ENCODE measurements at places on chromosomes 11 and 22.

- DNase-seq: no peak
Measured at GRCh38 chr22:37121887-37122591, 12.5 kb upstream of the TMPRSS6 start.

DNA sequence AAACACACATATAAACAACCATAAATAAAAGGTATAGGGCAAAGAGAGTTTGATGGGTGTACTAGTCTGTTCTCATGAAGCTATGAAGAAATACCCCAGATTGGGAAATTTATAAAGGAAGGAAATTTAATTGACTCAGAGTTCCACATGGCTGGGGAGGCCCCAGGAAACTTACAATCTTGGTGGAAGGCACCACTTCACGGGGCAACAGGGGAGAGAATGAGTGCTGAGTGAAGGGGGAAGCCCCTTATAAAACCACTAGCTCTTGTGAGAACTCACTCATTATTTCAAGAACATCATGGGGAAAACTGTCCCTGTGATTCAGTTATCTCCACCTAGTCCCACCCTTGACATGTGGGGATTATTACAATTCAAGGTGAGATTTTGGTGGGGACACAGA is 385.9 kb upstream of the ANO5 start:
- no peak for DNase-seq

- DNase-seq: no peak
Measured at GRCh38 chr22:48772286-48772907, 1055.3 kb downstream of the BRD1 start.

GRCh38 chr11:12727563-12728211 is 53.5 kb downstream of the TEAD1 start:
- DNase-seq: no peak

- no peak for DNase-seq
Measured at GRCh38 chr22:29343313-29343805, 27.9 kb upstream of the RASL10A start.

DNA sequence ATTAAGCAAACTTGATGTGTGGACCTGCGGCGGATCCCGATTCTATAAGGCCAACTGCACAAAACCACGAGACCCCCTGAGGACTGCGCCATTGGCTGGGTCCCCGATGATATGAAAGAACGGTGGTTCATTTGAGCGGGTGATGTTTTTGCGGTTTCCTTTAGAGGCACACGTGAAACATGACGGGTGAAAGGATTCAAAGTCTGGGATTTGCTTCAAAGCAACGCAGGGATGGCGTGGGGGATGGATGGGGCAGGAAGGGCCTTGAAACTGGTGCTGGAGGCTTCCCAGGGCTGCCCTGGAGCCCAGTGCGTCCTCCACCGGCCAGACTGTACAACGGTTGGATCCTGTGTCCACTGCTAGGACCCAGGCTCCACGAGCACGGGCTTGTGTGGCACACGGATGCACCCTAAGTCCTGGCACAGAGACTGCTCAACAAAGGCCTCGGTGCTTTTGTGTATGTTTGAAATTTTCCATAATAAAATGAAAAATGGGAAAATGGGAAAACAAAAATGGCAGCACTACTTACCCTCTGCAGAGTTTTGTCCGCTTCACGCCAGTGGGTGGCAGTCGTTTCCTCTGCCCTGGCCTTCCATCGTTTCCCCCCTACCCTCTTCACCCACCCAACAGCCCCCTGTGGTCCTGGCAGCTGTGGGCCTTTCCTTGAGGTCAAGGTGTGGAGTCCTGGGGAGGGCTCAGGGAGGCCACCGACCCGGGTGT is 3.6 kb downstream of the ASCL2 start:
- DNase-seq: no peak

- DNase-seq: no peak
Measured at GRCh38 chr11:132925825-132926469, 606.4 kb downstream of the OPCML start.

DNA sequence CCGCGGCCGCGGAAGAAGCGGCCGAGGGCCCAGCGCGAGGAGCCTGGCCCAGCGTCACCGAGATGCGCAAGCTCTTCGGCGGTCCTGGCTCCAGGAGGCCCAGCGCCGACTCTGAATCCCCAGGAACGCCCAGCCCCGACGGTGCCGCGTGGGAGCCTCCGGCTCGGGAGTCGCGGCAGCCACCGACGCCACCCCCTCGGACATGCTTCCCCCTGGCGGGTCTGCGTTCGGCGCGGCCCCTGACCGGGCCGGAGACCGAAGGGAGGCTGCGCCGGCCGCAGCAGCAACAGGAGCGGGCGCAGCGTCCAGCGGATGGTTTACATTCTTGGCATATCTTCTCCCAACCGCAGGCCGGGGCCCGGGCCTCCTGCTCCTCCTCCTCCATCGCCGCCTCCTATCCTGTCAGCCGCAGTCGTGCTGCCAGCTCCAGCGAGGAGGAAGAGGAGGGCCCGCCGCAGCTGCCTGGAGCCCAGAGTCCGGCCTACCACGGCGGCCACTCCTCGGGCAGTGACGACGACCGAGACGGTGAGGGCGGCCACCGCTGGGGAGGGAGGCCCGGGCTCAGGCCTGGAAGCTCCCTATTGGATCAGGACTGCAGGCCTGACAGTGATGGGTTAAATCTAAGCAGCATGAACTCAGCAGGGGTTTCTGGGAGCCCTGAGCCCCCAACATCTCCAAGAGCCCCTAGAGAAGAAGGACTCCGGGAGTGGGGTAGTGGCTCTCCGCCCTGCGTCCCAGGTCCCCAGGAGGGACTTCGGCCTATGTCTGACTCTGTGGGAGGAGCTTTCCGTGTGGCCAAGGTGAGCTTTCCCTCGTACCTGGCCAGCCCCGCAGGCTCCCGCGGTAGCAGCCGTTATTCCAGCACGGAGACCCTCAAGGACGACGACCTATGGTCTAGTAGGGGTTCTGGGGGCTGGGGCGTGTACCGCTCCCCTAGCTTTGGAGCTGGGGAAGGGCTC is 1.2 kb downstream of the ARHGEF17 start:
- peak; percentile 90 for DNase-seq

DNA sequence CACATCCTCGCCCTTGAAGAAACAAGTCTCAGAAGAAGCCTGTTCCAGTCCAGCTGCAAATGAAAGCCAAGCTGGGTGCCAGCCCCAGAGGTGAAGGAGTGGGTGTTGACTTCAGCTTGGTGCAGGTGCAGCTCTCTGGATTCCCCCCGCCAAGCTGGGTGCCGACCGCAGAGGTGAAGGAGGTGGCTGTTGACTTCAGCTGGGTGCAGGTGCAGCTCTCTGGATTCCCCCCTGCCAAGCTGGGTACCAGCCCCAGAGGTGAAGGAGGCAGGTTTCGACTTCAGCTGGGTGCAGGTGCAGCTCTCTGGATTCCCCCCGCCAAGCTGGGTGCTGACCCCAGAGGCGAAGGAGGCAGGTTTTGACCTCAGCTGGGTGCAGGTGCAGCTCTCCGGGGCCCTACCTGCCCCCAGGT is 1234.0 kb downstream of the TBC1D22A start:
- no peak for DNase-seq

GRCh38 chr11:1491379-1491778 is 4.8 kb upstream of the MOB2 start:
- DNase-seq: no peak

- DNase-seq: no peak
Measured at GRCh38 chr11:134471716-134472455, 59.8 kb upstream of the B3GAT1 start.

DNA sequence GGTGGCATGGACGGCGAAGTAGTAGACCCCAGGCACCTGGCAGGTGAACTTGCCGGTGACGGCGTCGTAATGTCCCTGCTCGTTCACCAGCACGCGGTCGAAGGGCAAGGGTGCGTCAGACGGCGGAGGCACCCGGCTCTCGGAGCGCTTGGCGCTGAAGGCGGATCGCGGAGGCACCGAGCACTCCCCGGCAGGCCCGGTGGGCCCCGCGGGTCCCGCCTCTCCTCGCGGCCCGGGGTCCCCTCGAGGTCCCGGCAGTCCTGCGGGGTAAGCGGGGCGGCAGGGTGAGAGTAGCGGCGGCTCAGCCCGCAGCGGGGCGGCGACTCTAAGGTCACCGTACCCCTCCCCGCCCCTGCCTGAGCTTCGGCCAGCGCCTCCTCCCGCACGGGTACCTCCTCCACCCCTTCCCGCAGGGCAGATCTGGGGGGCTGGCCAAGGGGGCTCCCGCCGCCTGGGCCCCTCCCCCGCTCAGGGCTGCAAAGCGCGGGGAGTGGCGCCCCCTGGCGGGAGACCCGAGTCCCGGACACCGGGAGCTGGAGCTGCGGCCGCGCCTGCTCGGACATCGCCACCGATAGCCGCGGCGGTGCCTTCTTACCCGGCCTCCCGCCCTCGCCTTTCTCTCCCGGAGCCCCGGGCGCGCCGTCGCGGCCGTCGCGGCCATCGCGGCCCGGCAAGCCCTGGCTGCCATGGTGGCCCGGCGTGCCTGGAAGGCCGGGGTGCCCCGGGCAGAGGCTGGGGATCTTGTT is 921 bp downstream of the C1QTNF5 start:
- DNase-seq: no peak

- no peak for DNase-seq
Measured at GRCh38 chr22:30205281-30206115, 41.1 kb downstream of the LIF start.

DNA sequence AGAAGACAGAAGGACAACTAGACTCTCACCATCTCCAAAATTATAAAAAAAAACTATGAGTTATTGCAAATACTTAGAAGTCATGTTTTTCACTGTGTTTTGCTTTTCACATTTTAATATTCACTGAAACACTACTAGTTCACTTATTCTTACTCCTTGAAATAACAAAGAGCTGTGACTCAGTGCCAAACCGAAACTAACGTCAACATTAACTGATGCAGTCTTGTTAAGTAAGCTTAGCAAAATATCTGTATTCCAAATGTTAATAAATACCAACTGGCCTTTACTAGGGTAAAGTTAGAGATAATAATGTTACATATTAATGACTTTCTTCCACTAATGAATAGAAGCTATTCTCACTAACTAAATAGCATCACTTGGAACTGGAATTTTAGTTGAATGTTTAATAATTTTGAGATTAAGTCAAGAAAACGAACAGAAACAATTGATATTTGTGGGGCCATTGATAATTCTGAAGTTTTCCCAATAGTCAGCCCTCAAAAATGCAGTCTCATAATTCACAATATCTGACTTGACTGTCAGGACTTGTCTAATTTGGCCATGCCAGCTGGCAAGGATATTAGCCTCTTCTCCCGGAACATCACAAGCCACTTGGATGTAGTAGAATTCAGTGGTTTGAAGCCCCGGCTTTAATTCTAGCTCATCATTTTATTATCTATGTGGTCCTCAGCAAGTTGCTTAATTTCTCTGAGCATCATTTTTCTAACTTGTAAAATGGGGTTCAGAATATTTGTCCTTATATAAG is 230.1 kb upstream of the DDI1 start:
- no peak for DNase-seq

DNA sequence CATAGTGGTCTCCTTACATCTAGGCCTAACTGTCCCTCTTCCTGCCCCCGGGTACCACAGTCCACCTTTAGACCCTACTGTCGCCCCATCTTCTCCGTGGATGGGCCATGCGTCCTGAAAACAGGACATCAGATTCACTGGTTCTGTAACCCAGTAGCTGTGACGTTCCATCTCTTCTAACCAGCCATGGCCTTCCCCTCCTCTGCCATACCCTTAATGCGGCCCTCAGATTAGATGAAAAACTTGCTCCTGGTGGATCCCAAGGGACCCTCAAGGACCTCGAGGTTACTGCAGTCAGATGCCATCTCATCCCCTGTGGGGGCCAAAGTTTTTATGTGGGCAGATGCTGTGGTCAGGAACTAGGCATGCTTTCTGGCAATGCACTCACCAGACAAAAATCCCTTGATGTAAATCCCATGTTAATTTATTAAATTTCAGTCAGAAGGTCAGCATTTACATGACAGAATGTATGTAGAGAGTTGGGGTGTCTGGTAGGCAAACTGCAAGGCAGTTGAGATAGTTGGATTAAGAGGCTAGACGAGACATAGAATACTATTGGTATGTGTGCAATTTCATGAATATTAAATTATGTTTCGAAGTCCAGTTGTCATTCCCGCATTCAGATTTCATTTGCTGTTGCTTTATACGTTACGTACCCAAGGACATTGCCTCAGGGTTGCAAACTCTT is 64.3 kb downstream of the WNT11 start:
- DNase-seq: no peak

DNA sequence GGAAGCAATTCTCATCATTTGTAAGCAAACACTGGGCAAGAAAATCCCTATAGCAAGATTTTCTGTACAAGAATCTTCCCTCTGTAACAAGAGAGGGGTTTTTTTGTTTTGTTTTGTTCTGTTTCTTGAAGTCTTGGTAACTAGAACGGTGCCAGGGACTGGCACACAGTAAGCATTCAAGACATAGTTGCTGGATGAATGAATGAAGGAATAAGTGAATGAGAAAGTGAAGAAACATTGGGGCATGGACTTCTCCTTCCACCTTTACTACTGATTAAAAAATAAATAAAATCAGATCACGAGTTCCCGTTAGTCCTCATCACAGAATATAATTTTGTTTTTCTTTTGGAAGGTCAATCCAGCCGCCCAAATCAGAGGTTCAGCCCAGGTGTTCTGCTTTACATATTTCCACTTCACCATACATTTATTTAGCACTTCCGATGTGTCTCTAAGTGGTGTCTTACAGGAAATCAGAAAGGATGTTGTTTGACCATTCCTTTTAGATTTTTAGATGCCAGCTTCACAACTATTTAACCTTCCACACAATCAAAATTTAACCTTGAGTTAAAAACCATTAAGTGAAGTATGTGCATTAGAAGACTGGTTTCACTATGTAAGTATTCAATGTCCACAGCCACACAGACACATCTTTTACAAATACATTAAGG is 281.2 kb downstream of the CADM1 start:
- no peak for DNase-seq

GRCh38 chr11:13143486-13144297 is 133.9 kb upstream of the BMAL1 start:
- no peak for DNase-seq

GRCh38 chr11:65116370-65117205 is 913 bp downstream of the ZNHIT2 start:
- peak; percentile 46 for DNase-seq

- no peak for DNase-seq
Measured at GRCh38 chr22:37425800-37426705, 1.2 kb downstream of the ELFN2 start.

DNA sequence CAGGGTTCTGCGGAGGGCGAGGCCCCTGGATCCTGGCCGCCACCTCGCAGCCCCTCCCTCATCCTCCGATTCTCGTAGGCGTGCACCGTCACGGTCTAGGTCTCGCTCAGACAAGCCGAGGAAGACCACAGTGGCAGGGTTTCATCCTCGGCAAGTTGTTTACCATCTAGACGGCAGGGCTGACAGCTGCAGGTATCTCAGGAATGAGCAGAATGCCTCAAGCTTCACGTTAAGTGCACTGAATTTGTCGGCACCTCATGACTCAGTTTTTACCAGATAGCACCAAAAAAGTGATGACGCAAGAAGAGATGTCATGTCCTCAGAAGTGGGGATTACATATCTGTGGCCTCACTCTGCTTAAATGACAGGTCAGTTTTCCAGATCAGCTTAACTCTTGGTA is 35.1 kb downstream of the WT1 start:
- no peak for DNase-seq

GRCh38 chr11:69373251-69373635 is 79.3 kb downstream of the MYEOV start:
- no peak for DNase-seq

DNA sequence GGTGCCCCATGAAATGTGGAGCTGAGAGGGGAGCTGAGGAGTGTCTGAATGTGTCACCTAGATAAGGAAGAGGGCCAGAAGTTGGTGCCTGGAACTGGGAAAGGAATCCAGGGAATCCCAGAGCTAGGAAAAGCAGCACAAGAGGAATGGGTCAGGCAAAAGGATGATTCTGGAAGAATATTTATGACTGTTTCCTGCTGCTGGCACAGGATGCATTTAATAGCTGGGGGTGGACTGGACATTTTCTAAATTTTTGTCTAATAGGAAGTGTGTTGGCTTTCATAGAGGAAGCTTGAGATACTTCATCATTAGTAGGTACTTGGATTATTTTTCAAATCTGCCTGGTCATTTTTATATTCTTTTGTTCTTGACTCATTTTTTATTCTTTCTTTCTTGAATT is 17.4 kb upstream of the MRGPRX2 start:
- no peak for DNase-seq

Measured in foreskin melanocyte (primary cell).